ENCODE measurements at places on chromosomes 5 and 9. TPM values are rescaled to one million over a fixed set of nuclear protein-coding genes. Genes with fewer than 3 reads are reported as not detected.

GRCh38 chr5:14760548-14761002 is 96.1 kb downstream of the OTULIN start:
- peak; percentile 49 for DNase-seq

DNA sequence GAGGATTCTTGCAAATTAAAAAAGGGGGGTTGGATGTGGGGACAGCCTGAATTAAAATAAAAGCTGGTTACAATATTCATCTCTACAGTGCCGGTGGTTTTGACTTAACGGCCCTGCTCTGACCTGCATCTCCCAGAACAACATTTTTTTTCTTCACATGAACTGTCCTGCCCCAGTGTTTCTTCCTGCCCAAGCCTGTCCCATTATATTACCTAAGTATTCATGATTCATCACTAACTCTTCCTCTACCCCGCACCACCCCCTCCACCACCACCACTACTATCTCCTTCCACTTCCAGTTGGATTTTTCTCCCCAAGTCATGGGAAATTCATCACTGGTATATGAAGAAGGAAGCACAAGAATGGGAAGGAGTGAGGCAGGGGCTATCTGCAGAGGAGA is 90.1 kb downstream of the ZFAND5 start:
- DNase-seq, result no peak

DNA sequence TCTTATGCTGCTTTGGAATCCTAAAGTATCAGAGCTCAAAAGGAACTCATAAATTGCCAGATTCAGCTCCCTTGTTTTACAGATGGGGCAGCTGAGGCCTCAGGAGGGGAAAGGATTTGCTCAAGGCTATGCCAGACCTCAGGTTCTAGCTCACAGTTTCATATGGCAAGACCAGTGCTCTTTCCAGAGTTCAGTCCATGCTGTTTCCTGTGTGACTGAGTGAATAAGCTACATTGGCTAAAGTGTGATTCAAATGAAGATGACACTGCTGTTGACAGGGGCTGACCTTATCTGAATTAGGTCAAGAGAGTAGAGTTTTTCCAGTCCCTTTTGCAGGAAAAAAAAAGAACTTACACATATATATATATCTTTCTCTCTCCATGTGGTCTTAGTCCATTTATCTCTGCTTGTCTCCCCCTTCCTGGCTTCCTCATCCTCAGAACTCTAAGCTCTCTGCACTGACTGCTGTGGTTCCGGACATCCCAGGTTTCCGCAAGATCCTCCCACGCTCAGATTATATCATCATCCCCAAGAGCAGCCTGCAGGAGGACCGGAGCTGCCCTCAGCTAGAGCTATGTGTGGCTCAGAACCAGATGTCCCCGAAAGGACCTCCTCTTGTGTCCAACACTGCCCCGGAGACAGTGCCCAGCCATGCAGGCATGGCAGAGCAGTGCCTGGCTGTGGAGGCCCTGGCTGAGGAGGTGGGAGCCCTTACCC is 9.3 kb downstream of the HMGXB3 start:
- no peak for DNase-seq

DNA sequence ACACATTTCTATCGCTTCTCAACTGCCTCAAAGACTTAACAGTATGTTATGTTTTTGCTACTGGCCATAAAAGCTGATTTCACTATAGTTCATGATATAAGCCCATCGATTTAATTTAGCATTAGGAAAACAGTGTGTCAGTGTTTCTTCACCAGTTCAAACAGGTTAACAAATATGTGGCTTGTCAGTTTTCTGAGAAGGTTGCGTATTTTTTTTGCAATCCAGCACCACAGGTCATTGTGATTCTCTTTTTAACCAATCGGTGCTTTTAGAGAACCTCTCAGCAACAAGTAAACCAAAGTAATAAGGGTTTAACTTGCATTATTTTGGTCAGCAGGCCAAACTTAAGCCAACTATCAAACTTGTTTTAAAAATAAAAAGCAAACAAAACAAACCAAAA is 409.6 kb downstream of the NFIB start:
- no peak for DNase-seq

PCDHGA4 gene
- polyA plus RNA-seq, result 0.79 TPM

DNA sequence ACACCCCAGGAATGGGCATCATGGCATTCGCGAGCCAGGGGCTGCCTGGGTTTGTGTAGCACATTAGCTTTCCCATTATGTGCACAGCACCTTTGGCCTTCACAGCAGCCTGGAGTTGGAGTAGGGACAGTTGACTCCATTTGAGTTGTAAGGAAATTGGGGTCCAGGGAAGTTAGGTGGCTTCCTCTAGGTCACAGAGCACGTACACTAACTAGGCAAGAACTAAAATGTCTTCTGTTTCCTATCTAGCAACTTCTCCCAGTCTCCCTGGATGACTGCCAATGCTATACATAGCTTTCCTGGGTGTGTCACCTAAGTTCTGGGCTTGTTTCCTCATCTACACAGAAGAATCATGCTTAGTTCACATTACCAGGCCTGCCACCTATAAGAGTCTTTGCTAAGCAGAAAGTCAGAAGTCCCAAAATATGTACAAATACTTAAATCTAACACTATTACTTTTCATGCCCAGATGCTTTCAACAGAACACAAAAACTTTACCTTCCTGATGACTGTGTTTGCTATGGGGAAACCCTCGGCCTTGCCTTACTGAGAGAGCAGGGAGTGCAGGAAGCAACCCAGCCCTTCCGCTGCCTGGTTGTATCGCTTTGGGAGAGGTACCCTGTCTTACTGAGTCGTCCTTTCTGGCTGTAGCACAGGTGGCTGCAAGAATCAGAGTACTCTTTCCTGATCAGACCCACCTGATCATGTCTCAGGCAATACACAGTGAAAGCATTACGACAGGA is 12.0 kb downstream of the MACROH2A1 start:
- DNase-seq, result peak; percentile 69

MORN5 gene
- 2.2 TPM for polyA plus RNA-seq

DNA sequence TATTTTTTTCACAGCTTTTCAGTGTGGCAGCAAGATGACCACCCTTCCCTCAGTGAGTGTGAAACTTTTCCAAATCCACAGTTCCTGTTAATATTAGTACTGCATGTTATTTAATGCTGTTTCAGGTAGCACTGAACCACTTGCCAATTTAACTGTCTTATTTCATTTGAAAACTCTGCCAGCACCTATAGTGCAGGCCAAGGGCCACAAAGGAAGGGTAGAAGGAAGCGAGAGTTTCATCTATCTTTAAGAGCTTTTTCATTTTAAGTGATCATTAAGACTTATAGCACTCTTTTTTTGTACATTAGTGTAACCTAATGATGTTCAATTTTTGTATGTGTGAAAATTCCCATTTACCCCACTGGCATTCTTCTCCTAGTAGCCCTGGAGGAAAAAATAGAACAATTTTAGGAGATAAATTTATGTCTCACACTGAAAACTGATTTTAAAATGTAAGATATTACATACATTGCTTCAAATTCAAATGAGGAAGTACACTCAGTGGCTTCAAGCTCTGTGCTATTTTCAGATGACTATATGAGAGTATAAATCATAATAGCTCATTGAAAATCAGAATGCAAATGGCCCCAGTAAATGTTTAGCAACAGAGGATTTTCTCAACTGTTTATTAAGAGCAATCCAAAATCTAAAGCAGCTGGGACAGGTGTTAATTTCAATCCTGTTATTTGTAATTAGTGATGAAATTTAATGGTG is 820.5 kb downstream of the PTPRD start:
- no peak for DNase-seq

KIF4B gene
- 0.01 TPM for polyA plus RNA-seq

IDNK gene
- 12.9 TPM for polyA plus RNA-seq

- no peak for DNase-seq
These were observed 52.5 kb downstream of the NR3C1 start for GRCh38 chr5:143350751-143351602.

Measured in large intestine (tissue), 12 donors.